ENCODE measurements at places on chromosomes 4 and X.

DNA sequence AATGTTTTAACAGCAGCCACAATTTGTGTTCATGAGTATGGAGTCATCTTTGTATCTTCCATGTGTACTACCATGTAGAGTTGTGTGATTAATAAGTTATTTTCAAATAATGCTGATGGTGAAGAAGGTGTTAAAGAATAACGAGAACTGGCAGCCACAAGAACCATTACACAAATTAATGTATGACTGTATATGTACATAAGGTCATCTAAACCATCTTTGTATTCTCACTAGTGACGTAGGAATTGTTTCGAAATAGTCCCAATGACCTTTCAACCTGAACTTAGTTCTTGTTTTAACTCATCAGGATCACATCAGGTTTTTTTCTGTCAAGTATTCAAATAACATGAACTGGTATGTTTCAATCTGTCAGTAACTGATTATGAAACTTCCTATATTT is 48.3 kb upstream of the NOCT start:
- no peak for DNase-seq

DNA sequence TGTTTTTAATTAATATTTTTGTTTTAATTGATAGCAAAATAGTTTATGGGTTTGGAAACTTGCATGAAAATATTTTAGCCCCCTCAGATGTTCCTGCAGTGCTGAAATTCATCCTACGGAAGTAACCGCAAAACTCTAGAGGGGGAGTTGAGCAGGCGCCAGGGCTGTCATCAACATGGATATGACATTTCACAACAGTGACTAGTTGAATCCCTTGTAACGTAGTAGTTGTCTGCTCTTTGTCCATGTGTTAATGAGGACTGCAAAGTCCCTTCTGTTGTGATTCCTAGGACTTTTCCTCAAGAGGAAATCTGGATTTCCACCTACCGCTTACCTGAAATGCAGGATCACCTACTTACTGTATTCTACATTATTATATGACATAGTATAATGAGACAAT is 40.4 kb downstream of the MAP7D3 start:
- no peak for DNase-seq

DNA sequence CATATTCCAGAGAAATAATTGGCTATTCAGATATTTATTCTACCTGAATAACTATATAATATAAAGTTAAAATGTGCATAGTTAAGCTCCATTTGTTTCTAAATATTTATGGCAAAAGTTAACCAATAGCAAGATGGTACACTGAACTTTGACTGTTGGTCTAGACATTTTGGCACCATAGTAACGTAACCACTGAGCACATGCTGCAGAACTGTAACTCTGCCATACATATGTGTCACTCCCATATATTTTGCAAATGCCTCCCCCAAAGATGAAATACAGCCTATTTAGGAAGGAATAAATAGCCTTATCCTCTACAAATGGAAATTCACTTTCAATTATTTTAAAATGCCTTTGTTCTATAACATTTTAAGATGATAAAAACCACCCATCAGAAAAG is 424.9 kb downstream of the CENPC start:
- no peak for DNase-seq

- no peak for DNase-seq
Measured at GRCh38 chr4:113784497-113785250, 23.1 kb upstream of the CAMK2D start.

DNA sequence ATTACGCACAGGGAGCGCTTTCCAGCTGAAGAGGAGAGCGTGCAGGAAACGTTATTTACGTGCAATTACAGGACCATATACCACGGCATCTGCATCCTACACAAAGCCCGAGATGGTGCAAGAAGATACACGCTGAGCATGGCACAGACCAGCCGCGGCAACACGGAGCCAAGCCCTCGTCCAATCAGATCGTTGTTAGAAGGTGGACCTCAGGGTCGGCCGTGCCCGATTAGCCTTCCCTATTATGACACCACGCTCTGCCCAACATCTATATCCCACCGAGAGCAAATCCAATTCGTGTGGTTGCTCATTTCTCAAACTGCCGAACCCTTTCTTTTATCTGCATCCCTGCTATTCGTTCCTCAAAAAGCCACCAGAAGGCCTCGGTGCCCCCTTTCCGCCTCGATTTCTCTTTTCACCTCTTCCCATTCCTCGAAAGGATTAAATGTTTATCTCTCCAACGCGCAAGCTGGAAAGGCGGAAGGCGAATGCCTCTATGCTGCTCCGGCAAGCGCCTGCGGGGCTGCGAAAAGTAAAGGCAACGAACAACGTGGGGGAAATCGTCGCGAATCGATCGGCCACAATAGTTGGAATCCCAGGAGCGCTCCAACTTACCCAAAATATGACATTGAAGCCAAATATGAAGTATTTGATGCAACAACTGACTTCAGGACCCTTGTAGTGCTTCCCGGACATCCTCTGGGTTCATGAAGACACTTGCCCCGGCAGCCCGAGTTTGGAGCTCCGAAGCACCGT is 702 bp downstream of the TSPAN5 start:
- DNase-seq, result peak; percentile 38

DNA sequence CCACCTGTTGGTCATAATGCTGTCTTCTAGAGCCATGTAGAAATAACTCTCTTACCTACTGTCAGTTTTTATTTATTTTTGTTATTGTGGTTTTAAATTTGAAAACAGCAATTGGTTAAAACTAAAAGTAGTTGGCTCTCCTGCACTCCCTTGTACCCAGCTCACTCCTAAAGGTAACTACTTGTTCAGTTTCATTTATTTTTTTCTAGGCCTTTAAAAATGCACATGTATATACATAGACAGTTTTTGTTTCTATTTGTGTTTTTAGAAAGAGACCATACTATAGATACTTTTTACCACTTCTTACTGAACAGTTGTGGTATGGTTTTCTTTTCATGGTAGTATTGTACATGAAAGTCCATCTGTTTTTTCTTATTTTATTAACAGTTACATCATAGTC is 16.8 kb downstream of the SMAD1 start:
- DNase-seq, result no peak

GRCh38 chr4:159607809-159608208 is 504.9 kb downstream of the RAPGEF2 start:
- DNase-seq, result no peak

DNA sequence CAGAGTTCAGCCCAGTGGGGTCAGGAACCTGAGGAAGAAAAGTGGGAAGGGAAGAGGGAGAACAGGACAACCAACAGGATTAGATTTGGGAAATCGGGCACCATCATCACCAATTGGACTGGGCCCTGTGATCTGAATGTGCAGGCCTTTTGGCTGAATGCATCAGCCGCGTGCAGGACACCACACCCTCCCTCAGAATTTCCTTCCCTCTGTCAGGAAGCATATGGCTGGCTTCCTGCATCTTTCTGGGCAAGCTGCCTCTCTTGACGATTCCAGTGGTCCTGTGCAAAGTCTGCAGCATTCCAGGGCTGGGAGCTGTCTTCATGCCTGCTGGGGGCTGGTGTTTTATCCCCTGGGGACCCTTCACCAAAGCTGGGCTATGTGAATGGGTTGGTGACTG is 16.4 kb downstream of the MAGEA4 start:
- DNase-seq, result no peak

GRCh38 chrX:107678957-107679740 is 50.8 kb downstream of the PRPS1 start:
- DNase-seq, result peak; percentile 52

- peak; percentile 27 for DNase-seq
Measured at GRCh38 chrX:13742397-13743176, 8.0 kb downstream of the OFD1 start.

DNA sequence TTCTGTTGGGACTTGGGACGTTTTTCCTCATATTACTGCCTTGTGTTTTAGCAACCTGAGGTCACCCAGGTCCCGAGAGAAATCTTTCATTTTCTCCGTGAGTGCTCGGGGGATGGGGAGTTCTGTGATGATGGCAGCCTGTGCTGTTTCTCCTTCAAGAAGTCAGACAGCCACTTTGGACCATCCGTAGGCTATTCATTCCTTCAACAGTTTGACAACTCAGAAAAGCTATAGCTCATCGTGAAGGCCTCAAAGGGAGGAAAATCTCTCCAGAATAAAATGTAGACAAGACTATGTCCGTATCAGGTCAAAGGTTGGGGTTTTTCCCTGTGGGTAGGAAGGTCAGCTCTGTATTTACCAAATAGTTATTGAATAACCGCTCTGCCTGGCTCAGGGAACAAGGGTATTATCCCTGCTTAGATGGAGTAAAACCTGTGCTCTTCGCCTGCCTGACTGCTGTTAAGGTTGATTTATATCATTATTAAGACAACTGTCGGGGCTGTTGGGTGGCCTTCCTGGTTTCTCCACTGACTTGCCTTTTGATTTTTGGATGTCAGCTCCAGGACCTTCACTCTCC is 36.6 kb downstream of the FAM114A1 start:
- no peak for DNase-seq

- no peak for DNase-seq
Measured at GRCh38 chr4:58807843-58808615, 1697.8 kb upstream of the IGFBP7 start.

DNA sequence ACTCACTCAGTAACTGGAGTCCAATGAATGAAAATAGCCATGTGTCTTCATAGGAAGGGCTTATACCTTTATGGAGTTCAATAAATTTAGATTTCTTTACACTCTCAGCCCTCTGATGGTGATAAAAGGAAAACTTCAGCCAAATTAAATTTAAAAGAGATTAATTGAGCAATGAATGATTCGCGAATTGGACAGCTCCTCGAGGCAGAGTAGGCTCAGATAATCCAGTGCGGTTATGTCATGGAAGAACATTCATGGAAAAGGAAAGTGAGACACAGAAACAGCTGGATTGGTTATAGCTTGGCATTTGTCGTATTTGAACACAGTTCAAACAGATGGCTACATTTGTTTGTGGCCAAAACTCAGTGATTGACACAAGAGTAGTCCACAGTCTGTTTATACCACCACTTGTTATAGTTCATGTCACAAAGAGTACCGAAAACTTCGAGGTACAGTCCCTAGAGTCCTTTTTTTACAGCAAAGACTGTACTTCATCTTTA is 54.6 kb upstream of the TACR3 start:
- no peak for DNase-seq

GRCh38 chrX:15653961-15654360 is 10.6 kb downstream of the CLTRN start:
- no peak for DNase-seq

DNA sequence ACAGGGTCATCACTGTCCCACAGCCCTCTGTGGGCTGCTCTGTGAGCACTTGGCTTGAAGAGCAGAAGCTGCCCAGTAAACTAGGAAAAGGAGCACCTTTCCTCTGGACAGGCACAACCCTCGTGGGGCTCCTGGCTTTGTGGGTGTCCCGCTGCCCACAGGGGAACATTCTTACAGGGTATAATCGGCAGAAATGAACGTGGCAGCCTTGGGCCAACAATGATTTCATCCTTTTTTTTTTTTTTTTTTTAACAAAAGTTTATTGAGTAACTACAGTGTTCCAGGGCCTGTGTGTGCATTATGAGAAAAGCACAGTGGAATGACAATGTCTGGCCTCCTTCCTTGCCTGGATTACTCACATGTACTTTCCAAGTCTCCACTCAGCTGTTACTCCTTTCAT is 197.2 kb downstream of the PDGFC start:
- no peak for DNase-seq

DNA sequence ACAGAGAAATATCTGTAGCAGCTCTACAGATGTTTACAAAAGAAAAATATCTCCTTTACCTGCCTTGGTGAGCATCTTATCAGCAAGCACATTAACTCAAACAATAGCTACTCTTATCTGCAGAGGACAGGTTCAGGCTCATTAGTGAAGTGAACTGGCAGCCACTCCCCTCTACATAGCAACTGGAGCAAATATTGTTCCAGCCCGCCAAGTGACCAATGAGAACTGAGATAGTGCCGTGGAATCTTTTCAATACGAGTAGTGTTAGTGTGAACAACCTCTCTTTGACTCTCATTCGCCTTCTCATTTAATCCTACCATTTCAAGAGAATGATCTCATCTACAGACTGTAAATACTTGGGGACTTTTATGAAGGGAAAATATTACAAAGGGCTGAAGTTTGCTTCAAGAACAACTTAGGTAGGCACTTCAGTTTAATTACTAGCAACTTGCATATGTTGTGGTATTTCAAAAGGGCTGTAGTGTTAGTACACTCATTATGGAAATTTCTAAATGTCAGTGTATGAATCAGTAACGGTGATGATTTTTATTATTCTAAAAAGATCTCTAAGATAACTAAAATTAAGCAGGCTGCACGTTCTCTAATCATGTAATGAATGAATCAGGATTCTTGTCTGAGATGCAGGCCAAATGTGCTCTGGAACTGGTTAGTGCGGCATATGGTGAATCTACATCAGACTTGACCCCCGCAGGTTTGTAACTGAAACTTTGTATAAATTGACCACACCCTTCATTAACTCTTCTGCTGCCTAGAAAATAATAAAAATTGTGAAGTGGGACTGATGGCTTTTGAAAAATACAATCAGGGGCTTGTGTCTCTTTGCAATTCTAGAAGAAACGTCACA is 72.4 kb downstream of the PALLD start:
- peak; percentile 7 for DNase-seq

DNA sequence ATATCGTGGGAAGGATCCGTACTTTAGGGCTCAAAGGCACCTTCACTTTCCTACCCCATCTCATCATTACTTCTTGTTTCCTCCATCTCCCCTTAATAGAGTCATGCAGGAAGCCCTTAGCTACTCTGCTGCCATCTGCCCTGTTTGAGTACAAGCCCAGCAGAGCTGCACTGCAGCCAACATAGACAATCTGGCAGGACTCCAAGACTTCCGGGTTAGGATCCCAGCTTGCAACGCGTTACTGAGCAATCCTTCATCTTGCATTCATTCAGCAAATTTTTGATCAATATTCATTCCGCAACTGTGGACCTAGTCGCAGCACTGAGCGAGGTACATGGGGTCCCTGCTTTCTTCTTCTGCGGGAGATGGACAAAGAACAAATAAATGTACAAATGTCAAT is 344.9 kb downstream of the BCOR start:
- no peak for DNase-seq

DNA sequence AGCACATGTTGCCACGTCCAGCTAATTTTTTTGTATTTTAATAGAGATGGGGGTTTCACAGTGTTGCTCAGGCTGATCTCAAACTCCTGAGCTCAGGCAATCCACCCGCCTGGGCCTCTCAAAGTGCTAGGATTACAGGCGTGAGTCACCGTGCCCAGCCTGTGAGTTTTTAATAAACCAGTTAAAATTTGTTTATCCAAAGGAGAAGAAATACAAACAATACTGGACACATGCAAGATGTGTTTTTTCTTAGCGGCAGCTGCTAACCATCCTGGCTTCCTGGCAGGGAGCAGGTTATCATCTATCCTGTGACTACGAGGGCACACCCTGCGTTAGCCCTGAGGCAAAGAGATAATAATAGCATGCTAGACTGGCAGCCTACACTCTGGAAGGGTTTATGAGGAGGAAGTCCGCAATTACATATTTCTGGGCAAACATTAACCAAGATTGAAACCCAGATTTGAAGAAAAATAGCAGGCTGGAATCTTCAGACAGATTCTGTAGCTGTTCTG is 191.4 kb downstream of the SPRY1 start:
- no peak for DNase-seq

DNA sequence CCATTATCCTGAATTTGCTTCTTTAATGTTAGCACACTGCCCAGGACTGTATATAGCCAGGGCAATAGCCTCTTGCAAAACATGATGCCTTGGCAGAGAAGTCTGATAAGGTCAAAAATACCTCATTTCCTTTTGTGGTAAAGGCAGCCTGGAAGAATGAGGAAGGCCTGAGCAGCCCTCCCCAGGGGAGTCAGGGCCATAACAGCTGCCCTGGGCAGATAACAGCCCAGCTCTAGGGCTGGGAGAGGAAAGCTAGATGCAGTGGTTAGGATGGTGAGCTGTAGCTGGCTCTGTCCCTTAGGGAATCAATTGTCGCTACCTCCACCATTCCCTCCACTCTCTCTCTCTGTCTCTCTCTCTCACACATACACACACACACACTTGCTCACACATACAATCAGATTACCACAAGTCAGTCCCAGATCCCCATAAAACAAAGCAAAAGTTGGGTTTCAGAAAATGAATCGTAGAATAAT is 29.2 kb downstream of the EFHC2 start:
- no peak for DNase-seq
